NCI-H774 (cell line): ENCODE measurements at places on chromosomes 11 and 22.

GRCh38 chr11:127651888-127652221, 651.3 kb upstream of the KIRREL3 start:
- no peak for DNase-seq

DNA sequence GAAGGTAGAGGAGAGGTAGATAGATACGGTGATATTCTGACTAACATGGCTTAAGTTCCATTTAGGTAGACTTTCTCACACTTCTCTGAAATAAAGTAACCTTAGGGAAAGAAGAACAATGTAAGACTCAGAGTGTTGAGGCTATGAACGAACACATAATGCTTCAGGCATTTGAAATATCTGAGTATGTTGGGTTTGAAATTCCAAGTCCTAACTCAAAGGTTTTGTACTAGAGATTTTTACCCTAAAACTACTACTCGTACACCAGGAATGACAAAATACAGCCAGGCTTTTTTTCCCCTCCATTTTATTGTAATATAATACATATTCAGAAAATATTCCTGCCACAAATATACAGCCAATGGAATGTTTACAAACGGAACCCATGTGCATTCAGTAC, 592.6 kb downstream of the ETS1 start:
- no peak for DNase-seq

- DNase-seq: no peak
Measured at GRCh38 chr11:78365381-78365792, 52.2 kb downstream of the GAB2 start.

GRCh38 chr11:47906066-47906465, 57.9 kb upstream of the NUP160 start:
- DNase-seq: no peak

- no peak for DNase-seq
Measured at GRCh38 chr11:124026498-124026897, at the start of gene OR10G8. Gene OR10G8, plus strand, starts transcription at chr11:124026798. Its CDS starts 2,825 bp downstream, at chr11:124029623.

DNA sequence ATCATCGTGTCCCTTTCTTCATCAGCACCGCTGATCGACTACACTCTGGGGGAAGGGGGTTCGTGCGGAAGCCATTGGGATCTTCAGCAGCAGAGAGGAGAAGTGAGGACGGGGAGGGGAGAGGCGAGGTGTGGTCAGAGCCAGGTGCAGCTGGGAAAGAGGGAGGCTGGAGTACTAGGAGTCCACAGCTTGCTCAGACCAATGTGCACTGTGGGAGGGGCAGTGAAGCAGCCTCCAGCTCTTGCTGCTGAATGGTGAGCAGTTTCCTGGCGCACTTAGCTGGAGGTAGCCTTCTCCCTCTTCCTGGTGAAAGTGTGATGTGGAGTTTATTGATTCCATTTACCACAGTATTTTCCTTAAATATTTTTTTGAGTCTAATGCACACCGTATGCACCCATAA, 99.0 kb upstream of the NECTIN1 start:
- DNase-seq: peak; percentile 21

- DNase-seq: peak; percentile 98
Measured at GRCh38 chr11:128342511-128343134, 244.7 kb downstream of the ETS1 start.

DNA sequence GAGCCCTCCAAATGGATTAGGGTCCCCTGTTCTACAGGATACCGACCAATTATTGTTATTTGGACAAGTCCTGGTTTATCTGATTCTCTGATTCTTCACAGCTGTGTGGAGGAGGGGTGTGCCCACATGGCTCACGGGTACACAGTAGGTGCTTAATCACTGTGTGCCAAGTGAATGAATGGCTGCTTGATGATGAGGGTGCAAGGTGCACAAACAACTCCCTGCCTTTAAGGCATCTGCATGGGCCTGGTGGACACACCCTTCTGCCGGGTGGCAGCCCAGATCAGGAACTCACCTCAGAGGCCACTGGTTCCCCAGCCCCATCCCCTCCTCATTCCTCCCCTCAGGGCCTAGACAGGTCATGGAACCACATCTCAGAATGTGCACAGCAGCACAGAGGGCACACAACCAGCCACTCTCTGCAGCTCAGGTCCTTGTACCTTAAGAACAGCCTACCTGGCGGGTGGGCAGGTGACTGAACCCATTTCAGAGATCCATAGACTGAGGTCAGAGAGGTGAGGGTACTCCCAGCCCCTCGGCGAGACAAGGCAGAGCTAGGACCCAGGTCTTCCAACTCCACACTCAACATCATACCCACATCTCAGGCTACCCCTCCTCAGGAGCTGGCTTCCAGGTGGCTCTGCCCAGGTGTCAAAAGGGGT, 50.3 kb downstream of the SHANK2 start:
- no peak for DNase-seq

DNA sequence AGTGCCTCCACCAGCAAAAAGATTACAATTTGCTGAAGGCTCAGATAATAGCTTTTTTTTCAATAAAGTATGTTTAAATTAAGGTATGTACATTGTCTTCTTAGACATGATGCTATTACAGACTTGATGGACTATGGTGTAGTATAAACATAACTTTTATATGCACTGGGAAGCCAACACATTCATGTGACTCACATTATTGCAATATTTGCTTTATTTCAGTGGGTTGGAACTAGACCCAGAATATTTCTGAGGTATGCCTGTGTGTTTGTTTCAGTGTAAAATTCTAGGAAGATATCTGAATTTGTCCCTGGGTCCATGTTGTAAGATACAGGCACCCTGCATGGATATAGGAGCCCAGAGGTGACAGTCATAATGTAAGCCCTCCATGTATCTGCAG, 120.0 kb upstream of the BDNF start:
- DNase-seq: no peak

DNA sequence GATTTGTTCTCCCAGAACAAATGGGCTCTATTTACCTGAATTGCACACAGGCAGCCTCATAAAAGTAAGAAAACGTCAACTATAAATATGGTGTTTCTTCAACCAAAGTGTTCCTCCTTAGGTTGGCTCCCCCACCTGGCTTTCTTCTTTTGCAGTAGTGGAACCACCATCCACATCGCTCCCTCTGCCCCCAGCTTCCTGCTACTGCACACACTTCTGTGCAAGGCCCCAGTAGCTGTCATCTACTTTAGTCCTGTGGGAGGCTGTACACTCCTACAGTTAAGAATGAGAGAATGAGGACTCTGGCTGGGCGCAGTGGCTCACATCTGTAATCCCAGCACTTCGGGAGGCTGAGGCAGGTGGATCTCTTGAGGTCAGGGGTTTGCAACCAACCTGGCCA, 89.5 kb downstream of the BMAL1 start:
- no peak for DNase-seq

- no peak for DNase-seq
Measured at GRCh38 chr22:41015003-41015402, 63.8 kb downstream of the RBX1 start.

- DNase-seq: no peak
Measured at GRCh38 chr11:25992294-25992693, 339.6 kb upstream of the ANO3 start.

DNA sequence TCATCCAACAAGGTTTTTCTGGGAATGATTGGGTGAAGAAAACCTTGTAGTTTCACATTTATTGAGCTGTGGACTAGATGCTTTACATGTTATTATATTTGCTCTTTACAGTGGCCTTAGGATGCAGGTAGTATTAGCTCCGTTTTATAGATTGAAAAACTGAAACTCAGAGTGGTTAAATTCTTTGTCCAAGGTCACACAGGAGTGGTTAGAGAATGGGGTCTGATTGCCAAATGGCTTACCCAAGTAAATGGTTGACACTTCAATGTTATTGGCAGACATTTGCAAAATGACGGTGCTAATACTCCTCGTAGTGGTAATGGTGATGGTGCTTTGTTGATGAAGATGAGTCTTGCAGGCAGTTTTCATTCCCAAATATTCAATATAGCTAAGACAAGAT, 2.2 kb downstream of the GTPBP1 start:
- no peak for DNase-seq

GRCh38 chr11:123303924-123304323, 108.9 kb upstream of the CLMP start:
- no peak for DNase-seq

- no peak for DNase-seq
Measured at GRCh38 chr11:117754030-117754429, 43.0 kb downstream of the DSCAML1 start.

DNA sequence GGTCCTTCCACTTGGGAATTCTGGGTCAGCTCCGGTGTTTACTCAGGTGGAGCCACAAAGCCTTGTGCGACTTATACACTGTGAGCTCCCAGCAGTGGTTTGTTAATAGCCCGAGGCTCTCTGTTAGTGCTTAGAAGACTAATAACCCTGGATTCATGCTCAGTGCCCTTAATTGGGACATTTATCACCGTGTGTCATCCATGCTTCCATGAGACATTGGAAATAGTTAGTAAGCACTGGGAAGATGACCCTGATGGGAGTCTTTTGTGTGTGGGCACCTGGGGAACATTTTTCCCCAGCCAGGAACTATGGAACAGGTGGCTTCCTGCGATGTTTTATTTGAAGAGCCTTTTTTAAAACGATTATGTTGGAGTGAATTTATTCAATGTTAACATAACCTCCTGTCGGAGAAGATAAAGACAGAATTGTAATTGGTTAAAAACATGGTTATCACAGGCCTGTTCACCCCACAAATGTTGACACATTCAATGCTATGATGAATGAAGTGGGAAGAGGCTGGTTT, 188.9 kb downstream of the MYO18B start:
- peak; percentile 68 for DNase-seq

- no peak for DNase-seq
Measured at GRCh38 chr22:47484960-47485569, 722.6 kb downstream of the TBC1D22A start.

GRCh38 chr11:2437516-2437915, 6.8 kb downstream of the TRPM5 start:
- no peak for DNase-seq

DNA sequence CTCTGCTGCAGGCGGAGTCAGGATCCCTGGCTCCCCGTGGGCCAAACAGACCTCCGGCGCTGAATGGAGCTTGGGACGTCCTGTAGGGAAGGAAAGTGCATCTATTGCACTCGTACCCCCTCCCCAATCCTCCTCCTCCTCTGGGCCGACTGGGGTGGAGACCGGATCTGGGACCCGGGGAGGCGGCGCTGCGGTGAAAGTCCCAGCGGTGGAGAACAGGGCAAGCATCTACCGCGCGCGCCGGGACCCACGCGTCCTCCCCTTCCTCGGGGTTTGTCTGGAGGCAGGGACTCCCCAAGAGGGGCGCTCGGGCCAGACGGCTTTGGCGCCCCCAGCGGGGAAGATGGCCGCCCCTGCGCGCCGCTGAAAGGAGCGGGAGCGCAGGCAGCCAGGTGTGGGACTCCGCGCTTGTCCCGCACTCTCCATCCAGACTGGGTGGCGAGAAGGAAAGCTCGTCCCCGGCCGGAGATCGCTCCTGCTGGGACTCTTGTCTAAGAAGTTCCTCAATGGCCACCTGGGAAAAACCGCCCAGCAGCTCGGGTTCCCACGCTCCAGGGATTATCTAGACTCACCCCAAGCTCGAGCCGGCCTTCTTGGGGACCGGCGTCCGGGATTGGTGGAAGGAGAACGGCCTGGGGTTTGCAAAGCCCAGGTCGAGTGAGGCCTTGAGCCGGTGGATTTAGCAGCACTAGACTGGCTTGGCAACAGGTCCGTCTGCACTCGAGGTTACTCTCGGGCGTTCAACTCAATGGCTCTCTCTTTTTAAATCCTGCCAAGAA, 718 bp downstream of the FADS2 start:
- peak; percentile 18 for DNase-seq

GRCh38 chr22:43308060-43308830, 34.9 kb downstream of the SCUBE1 start:
- DNase-seq: no peak

- no peak for DNase-seq
Measured at GRCh38 chr11:115499891-115500290, 4.3 kb downstream of the CADM1 start.

DNA sequence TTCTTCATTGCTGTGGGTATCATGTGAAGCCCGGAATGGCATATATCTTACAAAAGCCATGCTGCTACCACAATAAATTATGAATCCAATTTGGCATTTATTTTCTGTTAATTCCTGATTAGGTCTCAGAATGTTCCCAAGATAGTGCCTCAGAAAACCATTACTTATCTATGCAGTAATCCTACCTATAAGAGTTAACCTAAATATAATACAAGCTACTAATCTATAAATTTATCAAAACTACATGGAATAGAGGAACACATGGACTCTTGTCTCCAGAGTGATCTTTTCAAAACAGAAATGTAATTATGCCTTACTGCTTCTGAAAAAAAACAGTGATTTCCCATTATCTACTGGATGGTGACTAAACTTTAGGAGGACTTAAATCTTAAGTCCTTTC, 687.8 kb upstream of the ANO5 start:
- DNase-seq: no peak

DNA sequence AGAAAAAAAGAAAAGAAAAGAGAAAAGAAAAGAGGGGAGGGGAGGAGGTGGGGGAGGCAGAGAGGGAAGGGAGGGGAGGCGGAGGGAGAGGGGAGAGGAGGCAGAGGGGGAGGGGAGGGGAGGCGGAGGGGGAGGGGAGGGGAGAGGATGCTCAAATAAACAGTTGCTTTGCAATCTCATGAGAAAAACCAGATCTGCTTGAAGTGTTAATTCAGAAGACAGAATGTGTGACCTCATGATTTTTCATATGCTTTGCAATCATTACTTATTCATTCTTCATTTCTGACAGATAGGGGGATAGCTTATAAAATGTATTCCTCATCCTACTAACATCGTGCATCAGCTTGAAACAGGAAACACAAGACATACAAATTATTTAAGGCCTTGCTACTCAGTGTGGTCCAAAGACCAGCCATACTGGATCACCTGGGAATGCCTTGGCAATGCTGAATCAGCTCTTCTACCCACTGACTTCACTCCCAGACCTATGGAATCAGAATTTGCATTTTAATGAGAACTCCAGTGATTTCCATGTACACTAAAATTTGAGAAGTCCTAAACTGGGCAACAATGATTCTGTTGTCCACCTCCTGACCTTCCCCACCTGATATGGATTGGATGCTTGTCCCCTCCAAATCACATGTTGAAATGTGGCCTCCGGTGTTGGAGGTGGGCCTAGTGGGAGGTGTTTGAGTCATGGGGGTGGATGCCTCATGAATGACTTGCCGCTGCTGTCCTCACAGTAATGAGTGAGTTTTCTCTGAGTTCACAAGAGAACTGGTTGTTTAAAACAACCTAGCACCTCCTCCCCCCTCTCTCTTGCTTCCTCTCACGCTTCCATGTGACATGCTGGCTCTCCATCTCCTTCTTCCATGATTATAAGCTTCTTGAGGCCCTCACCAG, 69.2 kb downstream of the CCDC34 start:
- DNase-seq: no peak

DNA sequence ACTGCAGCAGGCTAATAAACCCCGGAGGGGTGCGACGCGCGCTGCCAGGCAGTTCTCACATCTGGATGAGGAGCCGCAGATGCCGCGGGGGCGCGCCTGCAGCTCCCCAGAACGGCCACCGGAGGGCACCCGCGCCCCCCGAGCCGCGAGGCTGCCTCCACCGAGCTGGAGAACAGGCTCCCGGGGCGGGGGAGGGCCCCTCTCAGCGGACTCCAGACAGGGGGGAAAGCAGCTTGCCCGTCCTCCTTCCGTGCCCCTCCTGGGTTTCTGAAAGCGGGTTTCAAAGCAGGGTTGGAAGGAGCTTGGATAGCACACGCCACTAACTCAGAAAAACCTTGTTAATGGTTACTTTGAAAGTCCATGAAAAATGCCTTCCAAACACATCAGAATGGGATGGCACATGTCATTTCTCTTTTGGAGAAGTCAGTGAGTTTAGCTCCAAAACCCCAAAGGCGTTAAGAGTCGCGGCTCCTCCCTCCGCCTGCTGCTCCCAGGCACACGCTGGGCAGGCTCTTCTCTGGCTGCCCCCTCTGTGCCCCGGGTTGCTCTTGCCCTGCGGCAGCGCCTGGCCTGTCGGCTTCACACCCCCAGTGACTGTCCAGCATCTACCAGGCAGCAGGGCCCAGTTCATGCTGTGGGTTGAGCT, 317.8 kb downstream of the NTM start:
- DNase-seq: peak; percentile 21
